ENCODE measurements at places on chromosomes 4 and X.
A peak's percentile ranks its signal among the peaks of the same experiment; 100 is the strongest.

DNA sequence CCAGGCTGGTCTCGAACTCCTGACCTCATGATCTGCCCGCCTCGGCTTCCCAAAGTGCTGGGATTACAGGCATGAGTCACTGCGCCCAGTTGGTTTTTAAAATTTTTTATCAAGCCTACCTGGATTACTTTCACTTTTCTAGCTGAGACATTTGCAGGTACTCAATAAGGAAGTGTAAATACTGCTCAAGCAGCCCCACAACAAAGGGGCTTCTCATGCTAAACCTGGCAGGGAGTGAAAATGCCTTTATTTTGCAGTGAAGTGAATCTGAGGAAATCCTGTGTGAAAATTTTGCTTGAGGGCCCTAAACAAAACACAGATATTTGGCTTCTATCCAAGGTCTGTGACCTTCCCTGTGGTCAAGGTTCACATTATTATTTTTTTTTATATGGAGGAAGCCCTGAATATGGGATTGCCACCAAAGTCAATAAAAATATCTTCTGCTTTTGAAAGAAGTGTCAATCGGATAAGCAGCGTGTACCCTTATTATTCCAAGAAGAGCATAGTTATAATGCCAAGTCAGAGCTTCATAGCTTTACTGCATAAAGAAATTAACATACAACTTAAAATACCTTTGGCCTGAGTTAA is 481.0 kb downstream of the SH2D1A start:
- no peak for DNase-seq

DNA sequence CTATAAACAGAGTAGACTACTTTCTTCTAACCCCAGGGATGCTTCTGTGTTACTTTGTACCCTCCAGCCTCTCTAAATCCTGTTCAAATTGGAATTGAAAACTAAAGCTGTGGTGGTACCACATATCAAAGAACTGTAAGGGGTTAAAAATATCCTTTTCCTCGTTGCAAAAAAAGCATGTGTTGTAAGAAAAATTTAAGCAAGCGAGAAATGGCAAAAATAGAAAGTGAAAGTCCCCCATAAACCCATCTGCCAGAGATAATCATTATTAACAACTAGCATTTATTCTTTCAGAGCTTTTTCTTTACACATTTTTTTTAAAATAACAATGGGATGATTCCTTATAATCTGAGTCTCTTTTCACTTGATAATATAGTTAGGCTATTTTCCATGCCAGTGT is 40.6 kb downstream of the TMEM164 start:
- DNase-seq = no peak

- DNase-seq = no peak
These were observed 163.8 kb upstream of the CENPE start for GRCh38 chr4:103361926-103362325.

GRCh38 chrX:111646515-111646914 is 34.5 kb upstream of the ALG13 start:
- DNase-seq = no peak

GRCh38 chr4:66604192-66604591 is 933.9 kb upstream of the EPHA5 start:
- no peak for DNase-seq

GRCh38 chr4:178138491-178138890 is 696.3 kb upstream of the AGA start:
- no peak for DNase-seq

GRCh38 chr4:38106311-38106710 is 146.1 kb downstream of the PTTG2 start:
- DNase-seq = no peak

- no peak for DNase-seq
These were observed 201.6 kb downstream of the TEX13A start for GRCh38 chrX:105018865-105019264.

DNA sequence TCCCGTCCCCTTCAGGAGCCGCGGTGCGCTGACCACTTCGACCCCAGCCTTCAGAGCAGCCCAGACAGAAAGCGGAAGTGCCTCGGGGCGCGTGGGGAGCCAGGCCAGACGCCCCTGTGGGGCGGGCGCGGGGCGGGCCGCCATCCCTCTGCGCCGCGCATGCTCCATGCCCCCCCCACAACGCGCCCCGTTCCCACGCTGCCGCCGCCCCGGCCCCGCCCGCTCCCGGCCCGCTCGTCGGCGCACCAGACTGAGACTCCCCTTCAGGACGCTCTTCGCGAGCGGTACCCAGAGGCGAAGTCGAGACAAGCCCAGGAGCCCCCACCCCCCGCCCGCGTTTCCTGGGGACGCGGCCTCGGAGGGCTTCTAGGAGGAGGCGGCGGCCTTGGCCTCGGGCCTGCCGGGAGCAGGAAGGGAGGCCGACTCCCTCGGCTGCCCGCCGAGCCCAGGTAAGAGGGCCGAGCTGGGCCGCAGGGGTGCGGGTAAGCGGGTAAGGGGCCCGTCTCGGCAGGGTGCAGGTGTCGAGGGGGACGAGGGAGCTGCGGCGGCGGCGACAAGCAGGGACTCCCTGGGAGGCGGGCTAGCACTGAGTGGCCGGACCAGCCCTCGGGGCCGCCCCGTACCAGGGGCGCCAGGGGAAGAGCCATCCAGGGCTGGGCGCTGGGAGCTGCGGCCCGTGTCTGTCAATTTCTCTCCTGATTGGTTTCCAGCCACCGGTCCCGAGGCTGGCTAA is at the start of gene ZFP92:
TSS of gene ZFP92 (plus strand) at position 218 of the 733 bp plus-strand sequence. CDS start 6,851 bp downstream, outside the sequence.
- DNase-seq = peak; percentile 68

GRCh38 chr4:152735906-152736305 is 43.6 kb downstream of the TIGD4 start:
- DNase-seq = no peak

DNA sequence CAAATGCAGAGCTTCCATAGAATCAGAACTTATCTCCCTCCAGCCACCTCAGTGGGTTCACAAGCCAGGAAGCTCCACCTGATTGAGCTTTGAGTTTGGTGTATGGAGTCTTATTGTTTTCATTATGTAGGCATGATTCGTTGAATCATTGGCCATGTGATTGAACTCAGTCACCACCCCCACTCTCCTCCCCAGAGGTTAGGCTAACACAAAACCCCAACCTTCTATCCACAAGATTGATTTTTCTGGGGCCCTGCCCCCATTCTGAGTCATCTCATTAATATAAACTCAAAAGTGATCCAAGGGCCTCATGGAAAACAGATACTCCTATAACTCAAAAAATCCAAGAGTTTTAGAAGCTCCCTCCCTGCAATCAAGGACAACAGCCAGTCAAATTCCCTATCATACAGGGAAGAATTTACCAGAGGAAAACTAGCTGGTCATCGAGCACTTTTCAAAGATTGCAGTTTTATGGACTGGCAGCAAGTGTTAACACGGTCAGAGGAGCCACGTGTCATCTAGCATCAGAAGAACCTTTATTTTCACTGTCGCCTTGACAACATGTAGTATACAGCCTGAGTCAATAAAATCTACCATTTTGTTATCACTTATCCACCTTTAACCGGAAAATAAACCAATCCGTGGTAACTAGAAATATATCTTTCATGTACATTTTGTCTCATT is 35.9 kb upstream of the GUCY1B1 start:
- DNase-seq = no peak

DNA sequence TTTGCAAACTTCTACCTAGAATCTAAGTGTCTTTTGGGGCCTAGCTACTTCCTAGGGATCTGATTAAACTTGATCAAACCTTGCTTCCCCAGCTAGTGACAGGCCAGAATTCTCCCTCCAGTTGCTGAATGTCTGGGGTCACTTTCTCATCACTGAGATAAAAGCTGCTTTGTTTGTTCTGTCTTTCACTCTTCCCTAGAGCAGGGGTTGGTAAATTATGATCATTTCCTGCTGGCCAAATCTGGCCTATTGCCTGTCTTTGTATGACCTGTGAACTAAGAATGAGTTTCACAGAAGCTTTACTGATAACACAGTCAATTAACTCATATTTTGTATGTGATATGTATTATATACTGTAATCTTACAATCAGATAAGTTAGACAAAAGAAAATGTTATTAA is 157.8 kb upstream of the AADAT start:
- DNase-seq = no peak

GRCh38 chrX:119570351-119570835 is 4.0 kb upstream of the UBE2A start:
- no peak for DNase-seq

- no peak for DNase-seq
These were observed 72.8 kb downstream of the SLC9A7 start for GRCh38 chrX:46686003-46686645.

GRCh38 chr4:41541687-41542094 is 3.7 kb downstream of the LIMCH1 start:
- no peak for DNase-seq

DNA sequence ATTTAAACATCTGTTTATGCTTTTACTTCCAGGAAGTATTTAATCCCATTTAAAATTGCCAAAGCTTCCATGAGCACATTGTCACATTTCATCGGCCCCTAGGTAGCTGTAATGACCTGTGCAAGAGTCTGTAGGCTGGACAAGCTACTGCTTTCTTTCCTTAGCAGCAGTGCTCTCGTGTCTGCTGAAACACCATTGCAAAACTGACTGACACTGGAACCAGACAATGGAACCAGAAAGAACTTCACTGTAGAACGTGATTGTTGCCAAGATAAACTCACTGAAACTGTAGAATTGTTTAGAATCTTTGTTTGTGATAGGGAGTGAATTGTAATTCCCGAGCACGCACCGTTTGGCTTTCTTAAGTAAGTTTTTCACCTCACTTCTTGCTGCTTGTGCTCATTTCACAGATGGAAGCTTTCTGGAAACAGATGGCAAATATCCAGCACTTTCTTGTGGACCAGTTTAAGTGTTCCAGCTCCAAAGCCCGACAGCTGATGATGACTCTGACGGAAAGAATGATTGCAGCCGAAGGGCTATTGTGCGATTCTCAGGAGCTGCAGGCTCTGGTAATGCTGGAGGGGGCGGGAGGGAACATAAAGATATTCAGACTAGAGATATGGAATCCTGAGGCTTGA is 36.9 kb downstream of the EVC start:
- no peak for DNase-seq

DNA sequence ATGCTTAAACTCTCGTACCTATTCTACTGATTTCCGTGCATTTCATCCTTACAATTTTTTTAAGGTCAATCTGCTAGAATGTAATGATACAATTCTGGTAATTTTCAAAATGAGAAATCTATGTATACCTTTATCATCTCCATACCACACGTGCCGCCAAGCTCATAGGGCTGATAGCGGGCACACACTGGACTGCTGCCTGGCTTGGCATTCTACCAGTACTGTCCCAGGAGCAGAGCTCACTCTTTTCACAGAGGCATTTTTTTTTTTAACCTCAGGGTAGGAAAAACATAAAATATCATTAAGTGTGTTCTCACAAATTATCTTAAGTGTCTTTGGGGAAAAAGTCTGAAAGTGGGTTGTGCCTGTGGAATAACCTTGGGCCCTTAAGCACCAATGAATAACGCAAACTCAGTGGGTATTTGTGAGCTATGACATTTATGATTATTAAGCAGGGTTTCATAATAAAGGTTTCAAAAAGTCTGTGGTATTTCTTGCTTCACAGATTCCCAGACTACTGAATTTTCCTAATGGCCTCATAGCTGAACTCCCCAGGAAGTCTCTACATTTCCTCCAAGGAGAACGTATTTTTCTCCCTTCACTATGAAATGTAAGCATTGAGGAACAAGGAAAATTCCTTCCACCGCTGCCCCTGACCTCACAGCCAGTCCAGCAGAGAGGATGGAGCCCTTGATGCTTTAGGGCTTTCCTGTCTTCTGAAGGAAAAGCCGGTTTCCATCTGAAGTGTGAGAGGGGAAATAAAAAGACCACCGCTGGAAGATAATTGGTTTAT is 125.2 kb downstream of the ELOVL6 start:
- DNase-seq = no peak

GRCh38 chrX:45110494-45110893 is 90.2 kb downstream of the DIPK2B start:
- DNase-seq = no peak
